ENCODE measurements at places on chromosomes 12 and 14. TPM values are rescaled to one million over a fixed set of nuclear protein-coding genes. Genes with fewer than 3 reads are reported as not detected.

ESRRB gene
- total RNA-seq, result under 0.01 TPM

FOXG1 gene
- 0.83 TPM for total RNA-seq

OGFOD2 gene
- total RNA-seq, result 14.5 TPM

OTOGL gene
- total RNA-seq, result under 0.01 TPM

GPD1 gene
- not detected for total RNA-seq

NUP107 gene
- total RNA-seq, result 80.4 TPM

SLCO1B1 gene
- not detected for total RNA-seq

Data from smooth muscle cell of trachea (primary cell).